GM13976 (cell line): ENCODE measurements at places on chromosomes 1 and 21.

GRCh38 chr1:215118081-215118480 lies 35.5 kb downstream of the KCNK2 start:
- no peak for DNase-seq

GRCh38 chr1:81183051-81183450 lies 617.7 kb upstream of the ADGRL2 start:
- DNase-seq = peak; percentile 27

DNA sequence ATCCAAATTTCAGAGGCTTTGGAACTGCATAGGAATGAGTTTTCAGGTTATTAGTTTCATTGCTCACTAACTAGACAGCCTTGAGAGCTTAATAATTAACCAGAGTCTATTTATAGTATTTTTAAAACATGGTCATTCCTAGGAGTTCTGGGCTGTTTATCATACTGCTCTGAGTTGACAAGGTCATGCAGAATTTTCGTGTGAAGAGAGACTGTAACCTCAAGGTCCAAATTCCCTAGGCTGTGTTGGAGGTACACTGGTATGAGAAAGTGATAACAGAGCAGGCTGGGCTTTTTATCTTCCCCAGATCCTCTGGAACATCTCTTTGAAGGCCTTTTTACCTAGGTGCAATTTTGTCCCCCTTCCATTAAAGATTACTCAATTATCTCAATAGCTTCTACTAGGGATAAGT lies 736.3 kb downstream of the LTN1 start:
- no peak for DNase-seq

DNA sequence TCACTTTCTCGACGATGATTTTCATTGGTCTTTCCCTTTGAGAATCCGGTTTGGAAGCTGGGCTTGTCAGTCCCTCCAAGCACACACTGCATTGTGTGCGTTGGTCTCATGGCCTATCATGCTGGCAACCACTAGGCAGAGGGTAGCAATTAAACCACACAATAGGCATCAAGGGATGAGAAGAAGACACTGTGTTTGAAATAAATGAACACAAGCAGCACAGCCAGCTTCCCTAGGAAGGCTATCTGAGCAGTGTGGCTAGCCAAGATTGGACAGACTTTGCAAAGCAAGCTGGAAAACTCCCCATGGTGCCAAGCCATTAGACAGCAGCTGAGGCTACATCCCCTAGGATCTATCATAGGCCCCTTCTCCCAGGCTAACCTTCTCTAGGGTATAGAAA lies 288.7 kb downstream of the NUF2 start:
- no peak for DNase-seq

- no peak for DNase-seq
Observed at GRCh38 chr1:230270559-230271281, 155.4 kb downstream of the PGBD5 start.

DNA sequence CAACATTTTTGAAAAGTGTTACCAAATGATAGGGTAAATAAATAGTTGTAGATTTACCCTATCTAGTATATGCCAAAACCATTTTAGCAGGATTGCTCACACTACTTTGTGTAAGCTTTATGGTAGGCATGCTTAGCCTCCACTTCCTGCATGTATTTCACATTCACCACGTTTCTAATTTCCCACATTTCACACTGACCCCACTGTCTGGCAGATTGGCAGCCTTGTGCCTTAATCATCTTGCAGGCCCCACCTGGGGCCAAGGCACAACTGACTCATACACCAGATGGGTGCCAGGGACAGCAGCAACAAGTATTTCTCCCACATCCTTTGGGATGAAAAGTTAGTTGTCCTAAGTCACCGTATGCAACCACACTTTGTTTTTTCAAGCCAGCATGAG lies 21.2 kb upstream of the CENPF start:
- DNase-seq = no peak

- no peak for DNase-seq
Observed at GRCh38 chr1:3454811-3455618, 550 bp downstream of the ARHGEF16 start.

DNA sequence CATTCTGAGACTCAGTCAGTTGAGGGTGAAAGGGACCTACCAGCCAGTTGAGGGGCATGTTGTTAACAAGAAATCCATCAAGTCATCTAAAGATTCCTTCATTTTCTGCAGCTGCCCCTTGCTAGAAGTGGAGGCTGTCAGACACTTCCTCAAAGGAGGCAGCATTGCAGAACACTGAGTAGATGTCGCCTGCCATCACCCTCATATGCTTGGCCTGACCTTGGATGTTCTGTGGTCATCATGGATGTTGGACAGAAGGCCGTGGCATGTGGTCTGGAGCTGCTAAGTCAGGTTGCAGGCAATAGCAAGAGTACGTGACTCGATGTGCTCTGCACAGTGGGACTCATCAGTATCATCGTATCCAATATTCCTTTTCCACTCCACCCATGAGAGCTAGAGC lies 70.6 kb downstream of the GATAD2B start:
- no peak for DNase-seq

GRCh38 chr1:36367066-36367465 lies 18.7 kb downstream of the STK40 start:
- DNase-seq = no peak

DNA sequence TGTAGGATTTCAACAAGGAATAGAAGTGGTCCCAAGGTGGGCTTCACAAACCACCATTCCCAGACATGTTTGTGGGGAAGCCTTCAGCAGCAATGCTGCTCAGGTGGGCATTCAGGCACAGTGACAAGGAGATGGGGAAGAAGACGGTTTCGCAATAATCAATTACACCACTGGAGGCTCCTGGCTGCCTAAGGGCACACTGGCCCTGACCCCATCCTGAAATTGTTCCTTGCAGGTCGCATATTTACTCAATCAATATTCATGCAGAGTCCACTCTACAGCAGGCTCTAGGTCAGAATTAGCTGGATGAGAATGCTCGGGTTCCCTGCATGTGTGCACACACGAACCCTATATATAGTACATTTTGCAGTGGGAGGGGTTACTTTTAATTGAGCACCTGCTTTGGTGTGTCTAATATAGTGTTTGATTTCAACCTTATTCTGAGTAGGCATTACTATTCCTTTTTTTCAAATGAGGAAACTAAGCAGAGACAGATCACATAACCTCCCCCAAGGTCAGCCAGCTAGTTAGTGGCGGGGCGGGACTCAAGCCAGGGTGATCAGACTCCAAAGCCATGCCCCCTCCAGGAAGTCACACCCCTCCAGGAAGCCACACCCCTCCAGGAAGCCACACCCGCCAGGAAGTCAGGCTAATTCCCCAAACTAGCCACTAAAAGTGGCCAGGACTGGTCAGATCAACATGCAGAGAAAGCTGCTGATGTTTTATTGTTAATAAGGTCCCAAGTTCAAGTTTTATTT lies 106.5 kb downstream of the HLCS start:
- peak; percentile 43 for DNase-seq

DNA sequence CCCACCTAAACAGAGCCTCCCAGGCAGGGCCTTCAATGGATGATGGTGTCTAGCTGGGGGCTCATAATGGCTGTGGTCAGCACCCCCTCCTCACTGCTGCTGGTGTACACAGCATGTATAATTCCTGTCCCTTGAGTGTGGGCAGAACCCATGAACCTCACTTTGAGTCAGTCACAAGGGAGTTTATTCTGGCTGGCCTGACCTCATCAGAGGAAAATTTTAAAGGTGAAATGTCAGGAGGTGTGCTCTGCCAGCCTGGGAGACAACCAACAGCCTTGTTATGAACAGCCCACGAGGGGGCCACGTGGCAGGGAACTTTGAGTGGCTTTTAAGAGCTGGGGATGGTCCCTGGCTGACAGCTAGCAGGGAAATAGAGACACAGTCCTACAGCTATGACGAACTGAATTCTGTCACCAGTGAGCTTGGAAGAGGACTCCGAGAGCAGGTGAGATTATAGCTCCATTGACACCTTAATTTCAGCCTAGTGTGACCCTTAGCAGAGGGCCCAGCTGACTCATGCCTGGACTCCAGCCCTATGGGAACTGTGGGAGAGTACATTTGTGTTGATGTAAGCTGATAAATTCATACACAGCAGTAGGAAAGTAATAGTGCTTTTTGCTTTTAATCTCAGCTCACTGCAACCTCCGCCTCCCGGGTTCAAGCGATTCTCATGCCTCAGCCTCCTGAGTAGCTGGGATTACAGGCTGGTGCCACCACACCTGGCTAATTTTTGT lies 73.5 kb upstream of the RUNX3 start:
- DNase-seq = no peak
